Type B pancreatic cell (in vitro differentiated cells): ENCODE measurements at places on chromosomes 16 and 17. TPM values are rescaled to one million over a fixed set of nuclear protein-coding genes. Genes with fewer than 3 reads are reported as not detected.

The GUCY2D gene
- 0.29 and 0.43 TPM in 2 replicates for total RNA-seq

DNA sequence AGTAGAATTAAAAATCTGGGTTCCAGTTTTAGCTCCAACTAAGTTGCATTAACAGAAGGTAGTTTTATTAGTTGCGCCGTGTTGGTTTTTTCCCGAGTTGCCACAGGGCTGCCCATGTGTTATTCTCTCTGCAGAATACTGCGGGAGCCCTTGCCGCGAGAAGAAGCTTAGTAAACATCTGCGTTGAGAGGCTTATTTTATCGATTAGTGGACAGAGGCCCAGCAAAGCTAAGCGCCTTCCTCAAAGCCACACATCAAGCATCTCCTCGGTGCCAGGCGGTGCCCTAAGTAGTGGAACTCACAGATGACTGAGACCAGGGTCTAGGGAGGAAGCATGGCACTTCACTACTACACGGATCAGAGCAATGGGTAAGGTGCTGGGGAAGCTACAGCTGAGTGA, 212.3 kb upstream of the IRX5 start:
- H3K36me3 ChIP-seq: no peaks in the 10 kb centered on the region
- H3K27ac ChIP-seq: no peak overlapping the region

- H3K36me3 ChIP-seq: no peaks in the 10 kb centered on the region
- no peak for DNase-seq
- H3K27me3 ChIP-seq: peaks cover 6% of the 10 kb centered on the region
- H3K27ac ChIP-seq: no peak overlapping the region
- H3K4me3 ChIP-seq: no peak overlapping the region
Measured at GRCh38 chr17:74267987-74268499, 6.0 kb upstream of the DNAI2 start.

The IRF8 gene
- total RNA-seq: 12.6 and 21.0 TPM in 2 replicates

- peaks cover 4% of the 10 kb centered on the region for H3K27me3 ChIP-seq
- DNase-seq: no peak
- no peak overlapping the region for H3K27ac ChIP-seq
- H3K4me1 ChIP-seq: peaks cover 17% of the 10 kb centered on the region
Measured at GRCh38 chr16:65314627-65315008, 192.8 kb upstream of the CDH11 start.

- peaks cover 4% of the 10 kb centered on the region for H3K27me3 ChIP-seq
- H3K36me3 ChIP-seq: no peaks in the 10 kb centered on the region
- H3K4me1 ChIP-seq: no peaks in the 10 kb centered on the region
- no peak overlapping the region for H3K27ac ChIP-seq
- DNase-seq: no peak
Measured at GRCh38 chr16:66344533-66345145, 21.9 kb upstream of the CDH5 start.

DNA sequence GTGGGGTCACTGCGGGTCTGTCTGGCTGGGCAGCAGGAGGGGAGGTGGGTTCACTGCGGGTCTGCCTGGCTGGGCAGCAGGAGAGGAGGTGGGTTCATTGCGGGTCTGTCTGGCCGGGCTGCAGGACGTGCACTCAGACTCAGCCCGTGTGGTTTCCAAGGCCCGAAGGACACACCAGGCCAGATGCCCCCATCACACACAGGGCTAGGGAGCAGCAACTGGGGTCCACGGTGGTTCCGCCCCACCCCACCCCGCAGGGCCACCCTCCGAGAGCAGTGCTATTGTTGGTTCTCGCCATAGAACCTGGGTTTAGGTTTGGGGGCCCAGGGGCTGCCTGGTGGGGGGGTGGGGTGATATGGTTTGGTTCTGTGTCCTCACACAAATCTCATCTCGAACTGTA, 5.8 kb upstream of the CIAO3 start:
- no peak for DNase-seq
- H3K4me1 ChIP-seq: no peaks in the 10 kb centered on the region
- no peak overlapping the region for H3K27ac ChIP-seq
- peaks cover 10% of the 10 kb centered on the region for H3K27me3 ChIP-seq
- H3K36me3 ChIP-seq: no peaks in the 10 kb centered on the region
- H3K4me3 ChIP-seq: no peak overlapping the region
